EL (cell line): ENCODE measurements at places on chromosomes 6 and 20.

DNA sequence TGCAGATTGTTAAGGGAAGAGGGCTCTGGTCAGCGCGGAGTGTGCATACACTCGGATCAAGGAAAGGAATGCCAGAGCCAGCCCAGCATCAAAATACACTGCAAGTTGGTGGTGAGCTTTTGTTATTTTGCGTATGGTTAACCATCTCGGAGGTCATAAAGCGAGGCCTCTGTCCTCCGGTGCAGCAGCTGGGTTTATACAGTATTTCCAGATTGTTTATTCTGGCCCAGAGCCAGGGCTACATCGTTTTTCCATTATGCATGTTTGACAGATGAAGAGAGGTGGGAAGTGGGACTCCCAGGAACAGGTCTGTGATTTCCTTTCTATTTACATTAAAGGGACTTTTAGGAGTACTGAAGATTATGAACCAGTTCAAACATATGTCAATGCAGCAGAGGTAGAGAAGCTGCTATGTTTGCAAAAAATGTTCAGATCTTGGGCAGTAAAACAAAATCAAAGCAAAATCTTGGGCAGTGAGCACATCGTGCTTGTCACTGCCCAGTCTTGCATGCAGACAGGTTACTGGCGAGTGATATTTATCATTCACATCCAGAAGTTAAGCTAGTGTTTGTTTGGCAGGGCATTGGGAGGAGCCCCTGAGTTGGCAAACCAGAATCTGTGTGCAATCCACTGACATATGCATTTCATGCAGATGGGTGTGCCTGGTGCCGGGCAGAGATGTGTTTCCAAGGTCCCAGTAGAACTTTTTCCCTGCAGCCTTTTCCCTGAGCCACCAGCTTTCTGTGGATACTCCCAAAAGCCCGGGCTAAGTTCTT, 256.3 kb upstream of the TAB2 start:
- peak; percentile 28 for DNase-seq

DNA sequence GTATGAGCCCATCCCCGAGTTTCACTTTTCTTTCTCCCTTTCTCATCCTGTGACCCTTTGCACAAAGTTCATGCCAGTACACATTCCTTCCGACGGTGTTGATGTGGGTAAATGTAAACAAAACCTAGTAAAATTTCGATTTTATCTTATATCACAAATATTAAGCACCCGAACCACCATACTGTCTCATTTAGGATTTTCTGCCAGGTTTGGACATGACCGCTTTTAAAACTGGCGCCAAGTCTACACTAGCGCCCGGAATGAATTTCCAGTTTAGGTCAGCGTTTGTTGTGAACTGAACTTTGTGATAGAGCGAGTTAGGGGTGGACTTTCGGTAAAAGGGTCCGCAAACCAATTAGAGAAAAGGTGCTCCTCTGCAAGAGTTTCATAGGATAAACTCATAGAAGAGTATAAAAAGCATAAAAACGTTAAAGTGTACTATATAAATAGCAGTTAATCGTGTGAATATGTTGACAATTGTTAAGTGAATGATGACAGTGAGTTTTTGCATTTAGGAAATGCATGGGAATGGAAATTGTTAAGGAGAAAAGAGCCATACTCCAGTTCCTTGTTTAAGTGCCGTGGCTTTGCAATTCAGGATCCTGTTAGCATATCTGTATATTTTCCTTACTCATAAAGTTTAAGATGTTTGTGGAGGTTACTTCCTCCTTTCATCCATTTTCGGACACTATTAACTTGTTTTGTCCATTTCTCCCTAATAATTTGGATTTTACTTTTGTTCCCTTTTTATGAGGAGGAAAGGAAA, 937 bp downstream of the AKAP7 start:
- DNase-seq: peak; percentile 55

GRCh38 chr20:9211016-9211760, 142.3 kb downstream of the PLCB4 start:
- DNase-seq: no peak

DNA sequence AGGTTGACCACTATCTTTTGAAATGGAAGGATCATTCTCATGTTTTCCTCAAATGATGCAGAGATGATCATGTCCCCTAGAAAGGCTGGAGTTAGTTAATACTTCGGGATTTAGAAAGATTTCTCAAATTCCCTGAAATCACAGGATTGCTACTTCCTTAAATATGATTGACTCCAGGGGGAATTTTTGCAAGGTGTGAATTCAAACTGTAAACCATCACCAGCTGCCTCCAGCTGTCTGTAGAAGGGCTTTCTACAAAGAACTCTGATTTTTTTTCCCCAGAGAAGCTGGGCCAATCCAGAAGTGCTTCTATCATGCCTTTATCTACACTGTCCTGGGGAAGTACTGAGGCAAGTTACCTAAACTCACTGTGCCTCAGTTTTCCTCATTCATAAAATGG, 114.5 kb downstream of the EDN1 start:
- DNase-seq: no peak

DNA sequence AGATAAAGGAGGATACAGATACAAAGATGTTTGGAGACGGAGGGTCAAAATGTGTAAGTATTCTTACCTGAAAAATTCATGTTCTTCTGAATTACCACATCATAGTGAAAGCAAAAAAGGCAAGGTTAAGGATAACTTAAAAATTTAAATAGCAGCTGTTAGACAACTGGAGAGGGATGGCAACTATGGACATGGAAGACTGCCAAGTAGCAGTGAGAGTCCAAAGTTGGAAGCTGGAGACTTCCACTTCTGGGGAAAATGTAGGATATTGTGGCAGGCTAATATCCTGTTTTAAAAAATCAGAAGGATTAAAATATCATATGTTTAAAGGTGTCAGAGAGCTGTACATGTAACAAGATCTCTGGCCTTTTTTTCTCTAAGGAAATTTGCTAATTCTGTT, 29.8 kb downstream of the SYCP2 start:
- no peak for DNase-seq

DNA sequence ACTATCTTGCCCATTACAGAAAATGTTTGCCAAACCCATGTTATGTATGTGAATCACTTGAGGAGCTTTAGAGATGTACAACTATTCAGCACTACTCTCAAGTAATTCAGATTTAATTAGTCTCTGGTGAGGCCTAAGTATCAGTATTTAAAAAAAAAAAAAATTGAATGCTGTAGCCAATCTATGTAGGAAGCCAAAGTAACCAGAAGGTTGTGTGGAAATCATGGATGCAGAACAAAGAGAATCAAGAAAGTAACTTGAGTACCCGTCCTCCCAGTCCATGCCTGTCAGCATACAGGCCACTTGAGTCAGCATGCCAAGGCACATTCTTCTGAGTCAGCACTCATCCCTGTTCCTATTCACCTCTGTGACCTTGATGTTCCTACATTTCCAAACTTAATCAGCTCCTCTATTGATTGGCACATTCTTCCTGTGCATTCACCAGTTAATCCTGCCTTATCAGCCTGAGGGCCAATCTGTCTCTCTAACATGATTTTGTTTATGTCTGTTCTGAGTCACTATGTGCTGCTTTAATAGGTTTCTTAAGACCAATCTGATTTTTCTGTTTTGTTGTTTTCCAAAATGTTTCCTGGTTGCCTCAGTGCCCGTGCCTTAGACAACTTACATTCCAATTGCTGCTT, 165.6 kb downstream of the KCNQ5 start:
- peak; percentile 89 for DNase-seq

- peak; percentile 38 for DNase-seq
Measured at GRCh38 chr20:408843-409696, 971 bp downstream of the RBCK1 start.

GRCh38 chr20:61636531-61637116, 384.6 kb downstream of the CDH4 start:
- no peak for DNase-seq

GRCh38 chr6:87829622-87830121, 127.6 kb upstream of the AKIRIN2 start:
- DNase-seq: no peak

DNA sequence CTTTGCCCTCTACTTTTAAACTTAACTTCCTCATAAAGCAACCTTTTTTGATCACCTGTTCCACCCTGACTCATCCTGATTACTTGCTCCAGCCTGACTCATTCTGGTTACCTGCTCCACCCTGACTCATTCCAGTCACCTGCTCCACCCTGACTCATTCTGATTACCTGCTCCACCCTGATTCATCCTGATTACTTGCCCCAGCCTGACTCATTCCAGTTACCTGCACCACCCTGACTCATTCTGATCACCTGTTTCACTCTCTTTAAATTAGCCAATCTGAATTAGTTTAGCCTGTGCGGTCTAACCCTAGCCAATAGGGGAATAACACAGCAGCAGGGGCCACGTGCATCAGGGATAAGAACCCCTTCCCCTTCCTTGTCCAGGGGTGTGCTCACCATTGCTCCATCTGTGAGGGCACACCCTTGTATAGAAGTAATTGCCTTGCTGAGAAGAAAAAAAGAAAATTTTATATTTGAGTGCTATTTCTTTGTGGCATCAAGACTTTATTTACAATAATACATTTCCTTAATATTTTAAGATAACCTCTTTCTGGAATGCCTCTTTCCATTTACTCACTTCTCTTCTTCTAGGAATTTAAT, 17.9 kb downstream of the HLA-G start:
- no peak for DNase-seq

DNA sequence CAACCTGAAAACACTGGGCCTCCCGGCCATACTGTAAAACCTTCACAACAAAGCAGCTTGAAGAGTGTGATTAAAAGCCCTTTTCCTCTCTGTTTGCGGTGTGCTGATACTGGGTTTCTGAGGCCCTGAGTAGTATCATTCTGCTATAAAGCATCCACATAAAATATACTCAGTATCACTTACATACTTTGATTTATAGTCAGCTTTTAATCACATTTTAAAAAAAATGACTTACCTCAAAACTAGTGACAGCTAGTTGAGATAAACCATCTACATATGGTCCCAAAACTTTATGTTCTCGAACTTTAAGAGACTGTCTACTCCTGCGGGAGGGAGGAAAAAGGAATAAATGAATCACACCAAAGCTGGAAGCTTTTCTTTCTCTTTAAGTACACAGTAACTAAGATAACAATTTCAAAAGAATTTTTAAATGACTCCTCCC, 135.7 kb downstream of the KIF13A start:
- peak; percentile 35 for DNase-seq

- no peak for DNase-seq
Measured at GRCh38 chr6:1347161-1347560, 35.3 kb downstream of the FOXQ1 start.

- no peak for DNase-seq
Measured at GRCh38 chr6:126123226-126123625, 136.9 kb downstream of the TRMT11 start.

- peak; percentile 64 for DNase-seq
Measured at GRCh38 chr6:157240059-157240959, 83.0 kb downstream of the TMEM242 start.

DNA sequence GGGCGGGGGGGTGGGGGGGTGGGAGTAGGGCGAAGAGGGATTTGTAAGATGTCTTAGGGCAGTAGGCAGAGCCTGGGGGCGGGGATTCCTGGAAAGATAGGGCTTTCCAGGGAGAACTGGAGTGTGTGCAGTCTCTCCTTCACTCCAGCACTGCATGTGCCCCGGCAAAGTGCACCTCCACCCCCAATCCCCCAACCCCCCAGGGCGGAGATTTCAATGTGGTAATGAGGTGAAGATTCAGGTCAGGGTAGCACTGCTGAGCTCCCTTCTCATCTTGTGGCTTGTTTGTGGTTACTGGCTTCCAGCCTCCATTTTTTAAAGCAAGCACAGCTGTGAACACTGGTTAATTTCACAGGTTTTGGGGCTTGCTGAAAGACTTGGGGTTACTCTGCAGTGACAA, 5.9 kb downstream of the TMEM239 start:
- DNase-seq: peak; percentile 51

DNA sequence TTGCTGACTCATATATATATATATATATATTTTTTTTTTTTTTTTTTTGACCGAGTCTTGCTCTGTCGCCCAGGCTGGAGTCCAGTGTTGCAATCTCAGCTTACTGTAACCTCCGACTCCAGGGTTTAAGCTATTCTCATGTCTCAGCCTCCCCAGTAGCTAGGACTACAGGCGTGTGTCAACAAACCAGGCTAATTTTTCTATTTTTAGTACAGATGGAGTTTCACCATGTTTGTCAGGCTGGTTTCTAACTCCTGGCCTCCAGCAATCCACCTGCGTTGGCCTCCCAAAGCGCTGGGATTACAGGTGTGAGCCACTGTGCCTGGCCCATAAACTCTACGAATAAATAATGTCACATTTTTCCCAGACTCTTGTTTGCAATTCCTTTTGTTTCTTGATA, 4.8 kb downstream of the LRP11 start:
- DNase-seq: peak; percentile 72

- no peak for DNase-seq
Measured at GRCh38 chr6:168782187-168782751, 341.3 kb downstream of the SMOC2 start.

- peak; percentile 59 for DNase-seq
Measured at GRCh38 chr20:25676164-25676809, 20.4 kb downstream of the ZNF337 start.

DNA sequence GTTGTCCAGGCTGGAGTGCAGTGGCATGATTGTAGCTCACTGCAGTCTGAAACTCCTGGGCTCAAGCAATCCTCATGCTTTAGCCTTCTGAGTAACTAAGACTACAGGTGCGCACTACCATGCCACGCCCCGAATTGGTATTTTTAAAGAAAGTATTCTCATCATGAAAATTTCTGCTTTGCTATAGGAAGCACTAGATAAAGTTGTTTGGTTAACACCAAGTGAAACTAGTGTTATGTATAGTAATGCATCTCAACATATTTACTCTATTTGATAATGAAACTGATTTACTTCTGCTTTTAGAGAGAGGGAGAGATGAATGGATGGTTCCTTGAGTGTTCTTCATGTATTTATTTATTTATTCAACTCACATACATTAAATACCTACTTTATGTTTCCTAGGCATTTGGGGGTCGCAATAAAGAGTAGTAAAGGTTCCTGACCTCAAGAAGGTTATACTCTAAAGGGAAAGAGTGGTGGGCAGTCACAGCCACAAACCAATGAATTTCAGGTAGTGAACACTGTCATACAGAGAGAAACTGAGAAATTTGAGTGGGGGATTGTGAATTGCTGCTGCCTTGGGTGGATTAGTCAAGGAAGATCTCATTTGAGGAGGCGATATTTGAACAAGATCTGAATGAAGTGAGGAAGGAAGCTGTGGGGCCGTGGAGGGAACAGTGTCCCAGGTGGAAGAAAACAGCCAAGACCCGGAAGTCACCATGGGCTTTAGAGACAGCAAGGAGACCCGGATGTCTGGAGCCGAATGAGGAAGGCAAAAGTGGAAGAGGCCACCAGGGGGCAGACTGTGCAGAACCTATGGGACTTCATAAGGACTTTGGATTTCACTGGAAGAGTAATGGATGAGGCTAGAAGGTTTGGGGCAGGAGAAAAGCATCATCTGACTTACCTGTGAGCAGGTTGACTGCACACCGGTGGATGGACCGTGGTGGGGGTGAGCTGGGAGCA, 185.6 kb downstream of the TSHZ2 start:
- DNase-seq: peak; percentile 46

GRCh38 chr6:142294679-142295078, 7.1 kb upstream of the ADGRG6 start:
- DNase-seq: no peak

GRCh38 chr20:48674461-48674860, 153.3 kb downstream of the PREX1 start:
- DNase-seq: no peak

- DNase-seq: no peak
Measured at GRCh38 chr6:128171182-128171581, 270.3 kb upstream of the THEMIS start.

- no peak for DNase-seq
Measured at GRCh38 chr6:72959821-72960220, 265.5 kb downstream of the KHDC1L start.
